ENCODE measurements at places on chromosomes 1 and 21.

- DNase-seq = no peak
These were observed 3.6 kb upstream of the FOXD2 start for GRCh38 chr1:47434051-47434842.

- DNase-seq = no peak
These were observed 76.1 kb downstream of the SCCPDH start for GRCh38 chr1:246800356-246800755.

GRCh38 chr1:112699425-112700144 is 7.3 kb downstream of the RHOC start:
- no peak for DNase-seq

GRCh38 chr1:160040476-160040875 is 8.7 kb upstream of the PIGM start:
- no peak for DNase-seq

DNA sequence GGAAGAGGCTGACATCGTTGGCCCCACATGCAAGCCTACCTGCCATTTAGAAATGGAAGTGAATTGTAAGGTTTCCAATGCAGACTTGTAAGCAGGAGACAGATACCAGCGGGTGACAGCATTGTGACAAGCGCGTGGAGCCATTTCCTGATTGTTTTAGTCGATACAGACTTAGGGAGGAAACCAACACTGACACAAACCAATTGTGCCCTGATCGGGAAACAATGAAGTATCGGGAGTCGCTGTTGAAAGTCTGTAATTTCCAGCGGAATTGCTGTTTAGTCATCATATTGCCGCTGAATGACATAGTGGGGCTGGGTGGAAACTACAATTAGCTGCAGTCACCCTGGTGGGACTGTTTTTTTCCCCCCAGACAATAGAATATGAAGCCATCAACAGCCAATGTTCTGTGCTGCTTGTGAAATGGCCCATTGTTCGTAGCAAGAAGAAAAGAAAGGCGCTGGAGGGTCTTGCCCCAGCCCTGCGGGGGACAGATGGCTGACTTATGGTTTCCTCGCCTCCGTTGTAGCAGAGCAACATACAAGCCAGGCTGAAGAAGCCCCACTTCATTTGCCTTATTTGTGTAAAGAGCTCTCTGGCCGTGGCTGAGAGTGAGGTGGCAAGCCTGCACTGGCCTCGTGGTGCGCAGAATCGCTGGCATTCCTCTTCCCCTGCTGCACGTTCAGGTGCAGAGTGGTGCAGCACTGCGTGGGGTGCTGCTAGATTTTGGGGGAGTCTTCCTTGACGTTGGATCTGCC is 462.7 kb downstream of the CAMTA1 start:
- DNase-seq = no peak

DNA sequence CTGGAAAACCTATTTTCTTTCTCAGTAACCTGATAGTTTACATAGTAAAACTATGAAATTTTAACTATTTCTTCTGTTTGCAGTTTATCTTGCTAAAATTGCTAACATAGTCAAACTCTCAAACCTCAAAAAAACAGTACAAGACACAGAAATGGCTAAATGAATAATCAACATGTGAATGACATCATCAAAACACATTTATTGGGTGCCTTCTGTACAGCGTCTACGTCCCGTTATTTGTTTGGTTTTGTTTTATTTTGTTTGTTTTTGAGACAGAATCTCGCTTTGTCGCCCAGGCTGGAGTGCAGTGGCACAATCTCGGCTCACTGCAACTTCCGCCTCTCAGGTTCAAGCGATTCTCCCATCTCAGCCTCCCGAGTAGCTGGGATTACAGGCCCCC is 11.2 kb downstream of the RBM34 start:
- DNase-seq = no peak

- no peak for DNase-seq
These were observed 147.3 kb upstream of the CD34 start for GRCh38 chr1:208058267-208058666.

DNA sequence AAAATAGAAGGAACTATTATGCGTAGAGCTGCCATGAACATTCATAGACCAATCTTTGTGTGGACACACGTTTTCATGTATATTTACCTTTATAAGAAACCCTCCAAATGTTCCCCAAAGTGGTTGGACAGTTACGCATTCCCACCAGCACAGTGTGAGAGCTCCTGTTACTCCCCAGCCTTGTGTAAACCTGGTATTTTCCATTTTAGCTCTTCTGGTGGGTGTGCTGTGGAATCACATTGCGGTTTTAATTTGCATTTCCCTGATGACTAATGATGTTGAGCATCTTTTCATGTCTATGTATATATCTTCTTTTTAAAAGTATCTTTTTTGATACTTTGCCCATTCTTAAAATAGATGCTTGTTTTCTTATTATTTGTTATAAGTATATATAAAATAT is 3.2 kb upstream of the UBASH3A start:
- no peak for DNase-seq

DNA sequence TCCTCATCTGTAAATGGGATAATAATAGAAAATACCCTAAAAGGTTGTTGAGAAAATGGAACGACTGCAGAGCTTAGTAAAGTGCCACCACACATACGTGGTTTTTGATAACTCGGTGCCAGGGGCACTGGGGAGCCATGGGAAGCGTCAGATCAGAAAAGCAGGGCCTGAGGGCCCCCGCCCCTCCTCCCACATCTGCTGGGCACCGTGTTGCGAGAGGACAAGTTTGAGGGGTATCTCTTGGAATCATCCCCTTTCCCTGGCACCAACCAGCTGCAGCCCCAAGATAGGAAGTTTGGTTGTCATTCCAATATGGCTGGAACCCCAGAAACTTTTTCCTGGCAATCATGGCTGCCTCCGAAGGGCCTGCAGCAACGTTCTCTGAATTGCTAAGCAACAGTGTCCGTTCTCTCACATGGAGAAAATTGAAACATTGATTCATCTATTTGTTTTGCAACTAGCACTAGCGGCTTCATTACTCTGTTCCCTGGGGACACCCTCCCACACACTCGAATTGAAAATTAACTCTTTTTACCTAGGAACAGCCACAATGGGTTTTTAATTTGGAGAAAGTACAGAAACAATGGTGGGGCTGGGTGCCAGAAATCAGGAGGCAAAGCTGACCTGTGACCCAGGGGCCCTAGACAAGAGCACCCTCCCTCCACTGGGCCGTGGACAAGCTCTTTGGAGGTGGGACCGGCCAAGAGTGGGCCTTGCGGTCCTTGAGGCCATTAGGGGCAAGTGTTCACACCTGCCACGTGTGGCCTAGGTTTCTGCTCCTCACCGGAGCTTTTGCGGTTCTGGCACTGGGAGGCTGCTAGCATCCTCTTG is 190.0 kb upstream of the VAMP3 start:
- DNase-seq = no peak

DNA sequence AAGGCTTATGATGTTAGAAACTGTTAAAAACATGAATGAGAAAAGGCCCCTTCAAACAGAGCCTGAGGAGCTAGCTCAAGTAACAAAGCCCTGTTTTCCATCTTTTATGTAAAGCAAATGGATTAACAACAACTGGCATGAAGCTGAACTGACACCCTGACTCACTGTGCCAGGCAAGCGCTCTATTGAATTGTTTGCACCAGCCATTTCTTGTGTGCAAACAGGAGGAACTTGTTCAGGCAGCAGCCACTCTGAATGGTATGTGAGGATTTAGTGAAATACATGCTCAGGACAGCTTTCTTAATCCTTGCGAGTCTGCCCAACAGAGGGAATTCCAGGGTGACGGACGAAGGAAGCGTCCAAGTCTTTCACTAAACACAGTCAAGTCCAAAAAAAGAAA is 291.1 kb upstream of the ADGRL2 start:
- DNase-seq = no peak

- DNase-seq = no peak
These were observed 9.9 kb downstream of the F3 start for GRCh38 chr1:94531664-94532063.

- no peak for DNase-seq
These were observed 92.5 kb downstream of the DSCAM start for GRCh38 chr21:40754466-40754865.

DNA sequence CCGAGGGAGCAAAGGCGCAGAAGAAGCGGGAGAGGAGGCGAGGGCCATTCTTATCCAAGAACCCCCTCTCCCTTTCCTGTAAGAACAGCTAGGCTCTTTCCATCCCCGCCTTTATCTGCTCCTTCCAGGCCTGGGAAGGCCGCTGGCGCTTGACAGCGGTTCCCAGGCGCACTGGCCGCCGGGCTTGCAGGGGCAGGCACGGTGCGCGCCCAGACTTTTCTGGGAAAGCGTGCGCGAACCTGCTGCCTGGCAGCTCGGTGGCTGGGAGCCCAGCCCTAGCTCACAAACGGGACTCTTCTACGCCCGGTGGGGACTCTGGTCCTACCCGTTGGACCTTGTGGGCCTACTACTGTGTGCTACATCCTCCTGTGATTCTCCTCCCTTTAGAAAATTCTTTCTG is 8.8 kb upstream of the IFNLR1 start:
- DNase-seq = no peak

DNA sequence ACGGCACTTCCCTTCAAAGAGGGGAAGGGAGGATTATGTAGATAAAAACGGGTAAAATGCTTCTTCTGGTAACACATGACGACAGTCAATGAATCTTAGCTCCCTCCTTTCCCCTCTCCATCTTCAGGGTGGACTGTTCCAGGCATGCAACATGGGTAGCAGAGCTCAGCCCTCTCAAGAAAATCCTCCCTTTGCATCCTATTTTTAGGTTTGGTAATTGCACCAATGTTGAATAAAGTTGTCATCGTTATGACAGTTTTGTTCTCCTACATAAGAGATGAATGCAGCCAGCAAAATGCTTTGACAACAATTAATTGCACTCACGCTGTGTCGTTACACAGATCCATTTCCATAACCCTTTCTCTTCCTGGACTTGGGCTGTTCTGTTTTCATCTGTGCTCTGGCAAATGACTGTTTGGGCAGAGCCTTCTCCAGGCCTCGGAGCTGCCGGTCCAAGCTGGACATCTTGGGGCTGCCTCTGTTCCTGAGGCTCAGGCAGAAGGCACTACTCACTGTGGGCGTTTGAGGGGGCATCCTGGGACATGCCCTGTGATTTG is 127.6 kb downstream of the CNIH3 start:
- no peak for DNase-seq

GRCh38 chr1:54325703-54326461 is 80.3 kb downstream of the SSBP3 start:
- no peak for DNase-seq
